Posterior vena cava (tissue), 2 donors: ENCODE measurements at places on chromosomes 3 and 15. TPM values are rescaled to one million over a fixed set of nuclear protein-coding genes. Genes with fewer than 3 reads are reported as not detected.
A peak's percentile ranks its signal among the peaks of the same experiment; 100 is the strongest.

CCDC9B gene
- 29.2 TPM for total RNA-seq

GRCh38 chr15:76328106-76328696, 8.4 kb upstream of the ISL2 start:
- no peak for DNase-seq

DNA sequence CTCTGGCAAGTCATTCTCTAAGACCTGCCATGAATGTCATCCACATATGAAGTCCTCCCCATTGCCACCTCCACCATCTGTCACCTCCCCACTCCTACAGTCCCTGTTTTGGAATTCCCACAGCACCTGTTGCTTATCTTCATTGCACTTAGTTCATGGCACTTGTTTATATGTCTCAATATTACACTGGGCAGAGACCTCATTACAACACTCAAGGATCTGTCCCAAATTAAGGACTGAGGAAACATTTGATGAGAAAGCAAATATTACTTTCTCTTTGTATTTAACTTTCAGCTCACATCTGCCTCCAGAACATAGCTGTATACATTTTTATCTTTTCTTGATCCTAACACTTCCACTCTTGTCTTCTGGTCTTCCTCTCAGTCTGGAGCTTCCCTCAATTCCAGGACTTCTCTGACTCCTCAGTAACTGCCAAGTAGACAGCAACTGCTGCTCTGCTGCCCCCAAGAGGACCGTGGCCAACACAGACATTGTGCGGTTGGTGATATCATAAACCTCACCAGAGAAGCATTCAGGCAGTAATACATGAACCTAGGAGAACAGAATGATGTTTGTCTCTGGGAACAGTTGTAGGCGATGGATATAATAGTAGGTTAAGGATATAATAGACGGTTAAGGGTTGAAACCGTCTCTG, 45.0 kb upstream of the FGF12 start:
- DNase-seq, result no peak

EPB42 gene
- total RNA-seq, result 0.43 TPM

ZMYND10 gene
- 0.24 TPM for total RNA-seq

AMIGO3 gene
- not detected for total RNA-seq

WDR93 gene
- not detected for total RNA-seq

DNA sequence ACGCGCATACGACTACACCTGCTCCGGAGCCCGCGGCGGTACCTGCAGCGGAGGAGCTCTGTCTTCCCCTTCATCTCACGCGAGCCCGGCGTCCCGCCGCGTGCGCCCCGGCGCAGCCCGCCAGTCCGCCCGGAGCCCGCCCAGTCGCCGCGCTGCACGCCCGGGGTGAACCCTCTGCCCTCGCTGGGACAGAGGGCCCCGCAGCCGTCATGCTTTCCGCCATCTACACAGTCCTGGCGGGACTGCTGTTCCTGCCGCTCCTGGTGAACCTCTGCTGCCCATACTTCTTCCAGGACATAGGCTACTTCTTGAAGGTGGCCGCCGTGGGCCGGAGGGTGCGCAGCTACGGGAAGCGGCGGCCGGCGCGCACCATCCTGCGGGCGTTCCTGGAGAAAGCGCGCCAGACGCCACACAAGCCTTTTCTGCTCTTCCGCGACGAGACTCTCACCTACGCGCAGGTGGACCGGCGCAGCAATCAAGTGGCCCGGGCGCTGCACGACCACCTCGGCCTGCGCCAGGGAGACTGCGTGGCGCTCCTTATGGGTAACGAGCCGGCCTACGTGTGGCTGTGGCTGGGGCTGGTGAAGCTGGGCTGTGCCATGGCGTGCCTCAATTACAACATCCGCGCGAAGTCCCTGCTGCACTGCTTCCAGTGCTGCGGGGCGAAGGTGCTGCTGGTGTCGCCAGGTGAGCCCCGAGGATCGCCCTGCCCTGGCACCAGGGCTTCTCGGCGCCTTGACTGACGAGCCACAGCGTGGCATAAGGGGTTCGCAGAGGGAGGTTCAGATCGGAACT, 420 bp downstream of the SLC27A2 start:
- DNase-seq, result peak; percentile 81

SCAPER gene
- total RNA-seq, result 27.9 TPM

HYAL2 gene
- 95.2 TPM for total RNA-seq

DNA sequence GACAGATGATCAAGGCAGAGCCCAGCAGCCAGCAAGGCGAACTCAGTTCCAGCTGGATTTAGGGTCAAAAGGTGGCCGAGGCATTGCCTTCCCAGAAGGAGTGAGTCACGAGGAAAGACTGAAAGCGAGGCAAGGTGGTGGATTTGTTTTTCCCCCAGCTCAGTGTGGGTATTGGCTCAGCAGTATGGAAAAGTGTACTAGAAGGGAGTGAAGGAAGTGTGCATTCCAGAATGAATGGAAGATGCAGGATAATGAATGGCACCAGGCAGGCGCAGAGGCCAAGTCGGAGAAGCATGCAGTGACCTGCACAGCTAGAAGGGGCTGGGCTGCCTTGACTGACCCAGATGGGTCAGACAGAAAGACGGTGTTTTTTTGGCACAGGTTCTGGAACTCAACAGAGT, 46.3 kb downstream of the FOXP1 start:
- DNase-seq, result peak; percentile 91

GRCh38 chr3:195129644-195130492, 141.1 kb downstream of the XXYLT1 start:
- DNase-seq, result no peak

ZXDC gene
- 26.8 TPM for total RNA-seq

GPR176 gene
- total RNA-seq, result 11.0 TPM

DNA sequence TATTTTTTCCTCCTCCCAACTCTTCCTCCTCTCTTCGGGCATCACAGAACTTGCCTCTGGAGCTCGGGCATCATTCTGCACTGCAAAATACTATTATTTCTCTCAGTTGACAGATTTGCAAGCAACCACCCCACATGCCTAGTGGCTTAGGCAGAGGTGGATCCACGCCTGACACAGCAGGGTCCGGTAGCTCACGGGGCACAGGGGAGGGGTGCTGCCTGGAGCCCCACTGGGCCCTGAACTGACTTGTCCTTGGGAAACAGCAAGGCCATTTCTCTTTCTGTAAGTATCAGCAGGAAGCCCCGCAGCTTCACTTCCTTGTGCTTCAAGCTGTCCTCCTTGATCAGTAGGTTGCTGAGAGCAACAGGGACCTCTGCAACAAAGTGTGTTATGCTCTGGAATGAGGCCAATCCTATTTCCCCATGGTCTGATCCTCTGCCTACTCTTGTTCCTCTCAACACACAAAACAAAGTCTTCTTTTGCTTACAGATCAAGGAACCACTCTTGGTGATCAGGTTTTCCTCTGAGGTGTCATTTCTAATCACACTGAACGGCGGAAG, 69.1 kb downstream of the FAM174B start:
- DNase-seq, result no peak

- no peak for DNase-seq
These were observed 109.4 kb upstream of the RAD18 start for GRCh38 chr3:9072667-9073009.

DNA sequence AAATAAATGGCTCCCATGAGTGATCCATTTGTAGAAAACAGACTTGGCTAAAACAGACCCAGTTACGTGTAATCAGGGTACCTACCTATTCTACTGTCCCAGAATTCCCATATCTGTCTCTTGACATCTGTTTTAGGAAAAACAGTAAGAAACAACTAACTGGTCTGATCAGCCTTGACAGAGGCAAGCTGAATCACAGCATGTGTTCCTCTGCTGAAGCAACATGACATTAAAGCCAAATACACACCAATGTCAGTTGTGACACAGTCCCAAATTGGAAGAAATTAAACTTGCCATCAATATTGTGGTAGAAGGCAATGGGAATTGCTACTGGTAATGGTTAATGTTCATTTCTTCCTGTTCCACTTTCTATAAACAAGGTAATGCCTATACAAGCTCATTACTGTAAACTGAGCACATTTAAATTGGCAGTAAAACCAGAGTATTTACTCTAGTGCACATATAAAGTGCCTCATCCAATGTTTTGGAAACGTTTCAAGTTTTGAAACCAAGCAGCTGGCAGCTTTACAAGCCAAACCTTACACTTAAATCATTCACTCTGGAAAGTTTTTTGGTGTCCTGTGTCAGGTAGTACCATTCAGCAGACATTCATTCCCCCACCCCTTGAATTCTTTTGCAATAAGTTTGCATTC, 27.0 kb downstream of the ALDH1A2 start:
- DNase-seq, result no peak

GRCh38 chr3:128814519-128815317, 64.7 kb upstream of the ACAD9 start:
- DNase-seq, result no peak

GRCh38 chr3:176953106-176954060, 243.9 kb downstream of the TBL1XR1 start:
- no peak for DNase-seq

RNF168 gene
- 24.6 TPM for total RNA-seq

SLC38A3 gene
- 0.62 TPM for total RNA-seq

DNA sequence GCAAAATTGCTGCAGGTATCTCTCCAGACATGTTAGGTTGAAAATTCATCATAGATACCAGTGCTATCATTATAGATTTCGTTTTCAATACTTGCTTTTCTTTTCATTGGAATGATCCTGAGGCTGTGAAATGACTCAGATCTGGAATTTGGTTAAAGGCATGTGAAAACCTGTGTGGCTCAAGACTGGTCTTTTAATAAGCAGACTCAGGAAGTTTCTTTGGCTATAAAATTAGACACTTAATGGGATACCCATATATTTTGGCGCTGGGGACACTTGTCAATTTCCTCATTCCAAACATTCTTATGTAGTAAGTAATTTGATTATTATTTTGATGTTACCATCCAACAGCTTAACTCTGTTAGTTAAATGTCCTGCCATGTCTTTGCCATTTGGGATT, 1041.1 kb upstream of the GBE1 start:
- DNase-seq, result no peak

- DNase-seq, result no peak
These were observed 909 bp upstream of the GPD1L start for GRCh38 chr3:32105291-32106131.

DNA sequence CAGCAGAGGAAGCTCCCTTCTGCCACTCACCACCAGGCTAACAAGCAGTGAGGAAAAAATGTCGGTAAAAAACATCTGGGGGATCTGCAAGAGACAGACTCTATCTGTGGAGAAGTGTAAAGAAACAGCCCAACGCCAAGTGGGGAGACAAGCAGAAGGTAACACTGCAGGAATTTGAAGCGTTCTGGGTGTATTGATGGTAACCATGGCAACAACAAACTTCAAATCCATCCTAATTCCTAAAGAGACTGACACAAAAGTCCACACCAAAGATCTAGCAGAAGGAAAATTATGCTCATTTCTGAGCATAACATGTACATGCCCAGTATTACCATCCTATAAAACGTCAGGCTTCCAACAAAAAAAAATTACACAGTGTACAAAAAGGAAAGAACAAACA, 449.3 kb downstream of the GABRB3 start:
- no peak for DNase-seq

GRCh38 chr15:40418126-40418525, 12.5 kb downstream of the IVD start:
- peak; percentile 12 for DNase-seq

- DNase-seq, result peak; percentile 83
These were observed 111.7 kb upstream of the KLF13 start for GRCh38 chr15:31214864-31215489.

GRCh38 chr3:134487406-134487805, 1.5 kb downstream of the CEP63 start:
- DNase-seq, result no peak

RPL32 gene
- total RNA-seq, result 1,198 TPM

DNA sequence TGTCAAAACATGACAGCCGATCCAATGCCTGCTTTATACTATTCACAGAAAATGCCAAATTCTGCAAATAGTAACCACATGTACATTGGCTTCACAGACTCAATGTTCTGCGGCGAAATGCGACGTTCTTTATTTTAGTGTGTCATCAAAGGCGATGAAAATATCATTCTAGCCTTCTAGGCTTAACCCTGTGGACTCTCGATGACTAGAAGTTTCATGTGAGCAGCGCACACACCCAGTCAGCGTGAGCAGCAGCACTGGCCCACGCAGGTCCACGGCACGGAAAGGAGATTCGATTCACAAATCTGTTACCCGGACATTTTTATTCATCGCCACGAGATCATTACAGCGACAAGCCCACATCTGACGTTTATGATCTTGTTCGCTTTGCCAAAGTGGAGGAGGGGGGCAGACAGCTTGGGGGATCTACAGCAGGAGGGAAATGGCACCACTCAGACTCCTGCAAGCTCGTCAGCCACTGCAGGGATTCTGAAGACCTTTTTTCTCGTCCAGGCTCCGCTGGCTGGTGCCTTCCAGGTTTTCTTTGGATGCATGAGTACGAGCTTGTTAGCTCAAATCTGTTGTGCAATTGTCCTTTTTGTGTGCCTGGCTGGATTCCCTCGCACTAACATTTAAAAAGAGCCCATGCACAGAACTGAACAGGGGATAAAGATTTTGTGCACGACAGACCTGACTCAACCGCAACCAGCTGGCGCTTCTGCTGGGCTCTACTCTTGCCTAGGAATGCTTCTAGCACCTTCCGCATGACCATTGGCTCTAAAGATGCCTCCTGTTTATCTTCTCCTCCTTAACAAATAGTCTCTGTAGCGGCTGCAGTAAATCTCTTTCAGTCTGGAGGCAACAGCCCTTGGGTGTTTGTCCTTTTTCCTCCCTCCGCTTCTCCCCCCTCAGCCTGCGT, 938.4 kb downstream of the MCTP2 start:
- DNase-seq, result peak; percentile 85

DNA sequence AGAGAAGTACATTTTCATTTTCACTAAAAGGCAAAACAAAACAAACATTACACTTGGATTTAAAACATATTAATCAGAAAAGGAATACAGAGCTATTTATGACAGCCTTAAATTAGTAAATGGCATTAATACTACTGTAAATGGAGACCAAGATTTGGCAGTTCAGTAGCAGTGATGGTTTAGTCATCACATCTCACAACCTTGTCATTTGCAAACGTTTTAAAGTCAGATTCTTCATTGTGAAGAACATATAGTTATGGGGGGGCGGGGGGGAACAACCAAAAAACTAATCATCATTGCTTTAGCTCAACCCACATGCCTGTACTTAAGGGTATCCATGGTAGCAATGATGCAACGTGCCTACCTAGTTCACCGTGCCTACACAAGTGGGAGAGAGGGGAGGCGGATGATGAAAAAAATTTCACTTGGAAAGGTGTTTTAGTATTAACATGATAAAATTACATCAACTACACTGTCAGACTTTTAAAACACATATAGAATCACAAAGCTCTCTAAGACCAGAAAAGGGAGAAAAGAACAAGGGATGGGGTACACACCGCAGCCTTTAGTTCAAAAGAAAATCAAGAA, 40.1 kb downstream of the DLG1 start:
- no peak for DNase-seq

TICRR gene
- 0.10 TPM for total RNA-seq

DNA sequence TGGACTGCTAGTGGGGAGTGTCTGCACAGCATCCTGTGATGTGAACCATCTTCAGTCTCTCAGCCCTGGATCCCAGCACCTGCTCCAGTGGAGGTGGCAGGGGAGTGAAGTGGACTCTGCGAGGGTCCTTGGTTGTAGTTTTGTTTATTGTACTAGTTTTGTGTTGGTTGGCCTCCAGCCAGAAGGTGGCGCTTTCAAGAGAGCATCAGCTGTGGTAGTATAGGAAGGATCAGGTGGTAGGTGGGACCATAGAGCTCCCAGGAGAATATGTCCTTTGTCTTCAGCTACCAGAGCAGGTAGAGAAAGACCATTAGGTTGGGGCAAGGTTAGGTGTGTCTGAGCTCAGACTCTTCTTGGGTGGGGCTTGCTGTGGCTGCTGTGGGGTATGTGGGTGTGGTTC, 20.9 kb downstream of the NEK11 start:
- no peak for DNase-seq

PDZRN3 gene
- total RNA-seq, result 71.9 TPM
